GM12878 (cell line): ENCODE measurements at places on chromosomes 2 and 18. TPM values are rescaled to one million over a fixed set of nuclear protein-coding genes. Genes with fewer than 3 reads are reported as not detected.

The BCL11A gene
- 8.3 and 8.4 TPM in 2 replicates for polyA plus RNA-seq

The UGT1A8 gene
- polyA plus RNA-seq: not detected in 2 replicates

The KCNS3 gene
- not detected in 2 replicates for polyA plus RNA-seq

The SRD5A2 gene
- polyA plus RNA-seq: not detected in 2 replicates

The CRYBA2 gene
- not detected in 2 replicates for polyA plus RNA-seq

The TMX3 gene
- 27.9 and 28.8 TPM in 2 replicates for polyA plus RNA-seq

The TTC31 gene
- 23.9 and 25.7 TPM in 2 replicates for polyA plus RNA-seq

The RTP5 gene
- not detected in 2 replicates for polyA plus RNA-seq

The LBX2 gene
- polyA plus RNA-seq: 0.20 TPM in 1 of 2 replicates, not detected in the other
